ENCODE measurements at places on chromosomes 16 and 17.

GRCh38 chr17:59853168-59853918 lies 39.4 kb downstream of the TUBD1 start:
- H3K27ac ChIP-seq: peak overlapping the region; percentile 51
- H3K36me3 ChIP-seq: peaks cover 2% of the 10 kb centered on the region
- H3K4me3 ChIP-seq: no peak overlapping the region
- H3K4me1 ChIP-seq: peaks cover 43% of the 10 kb centered on the region

- H3K27ac ChIP-seq: peak overlapping the region; percentile 94
- H3K36me3 ChIP-seq: peaks cover 4% of the 10 kb centered on the region
- H3K4me1 ChIP-seq: peaks cover 42% of the 10 kb centered on the region
- no peaks in the 10 kb centered on the region for H3K27me3 ChIP-seq
Measured at GRCh38 chr17:44200478-44201155, 933 bp upstream of the ATXN7L3 start.

DNA sequence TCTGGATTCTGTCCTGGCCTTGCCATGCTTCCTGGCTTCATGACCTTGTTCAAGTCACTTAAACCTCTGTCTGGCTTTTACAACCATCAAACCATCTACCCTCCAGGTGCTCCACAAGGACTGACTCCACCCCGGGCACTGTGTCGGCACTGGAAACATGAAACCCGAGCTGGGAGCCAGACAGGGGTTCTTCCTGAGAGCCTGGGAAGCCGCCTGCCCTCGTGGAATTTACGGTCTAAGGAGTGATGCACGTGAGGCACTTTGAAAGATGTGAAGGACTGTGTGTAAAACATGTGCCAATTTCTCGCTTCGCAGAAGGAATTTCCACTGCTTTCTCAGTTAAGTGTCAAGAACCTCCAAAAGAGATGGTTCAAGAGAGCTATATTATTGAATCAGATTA lies 11.6 kb downstream of the CDK5R1 start:
- no peaks in the 10 kb centered on the region for H3K27me3 ChIP-seq
- peaks cover 43% of the 10 kb centered on the region for H3K4me1 ChIP-seq
- H3K4me3 ChIP-seq: no peak overlapping the region
- DNase-seq: no peak
- H3K36me3 ChIP-seq: peaks cover 7% of the 10 kb centered on the region

- H3K4me1 ChIP-seq: peaks cover 72% of the 10 kb centered on the region
- H3K36me3 ChIP-seq: peaks cover 38% of the 10 kb centered on the region
- no peak for DNase-seq
Measured at GRCh38 chr17:76189247-76189646, 48.2 kb upstream of the FOXJ1 start.

DNA sequence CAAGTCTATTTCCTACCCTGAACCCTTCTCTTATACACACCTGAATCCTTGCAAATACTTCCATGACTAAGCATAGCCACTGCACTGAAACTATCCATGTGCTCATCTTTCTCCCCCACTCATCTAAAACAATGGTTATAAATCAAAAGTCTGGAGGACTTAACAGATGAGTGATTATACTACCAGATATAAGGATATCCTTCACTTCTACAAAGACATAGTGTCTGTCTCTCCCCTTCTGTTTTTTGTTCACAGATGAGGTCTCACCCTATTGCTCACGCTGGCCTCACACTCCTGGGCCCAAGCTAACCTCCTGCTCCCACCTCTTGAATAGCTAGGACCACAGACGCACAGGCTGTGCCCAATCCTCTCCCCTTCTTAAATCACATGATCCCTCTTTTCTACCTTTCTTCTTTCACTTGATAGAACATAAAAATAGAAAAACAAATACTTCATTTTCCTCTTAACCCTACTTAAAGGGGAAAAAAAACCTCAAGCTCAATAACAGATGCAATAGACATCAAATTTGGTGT lies 19.2 kb downstream of the CEP112 start:
- no peaks in the 10 kb centered on the region for H3K27me3 ChIP-seq
- no peaks in the 10 kb centered on the region for H3K36me3 ChIP-seq
- no peak for DNase-seq
- H3K27ac ChIP-seq: no peak overlapping the region

DNA sequence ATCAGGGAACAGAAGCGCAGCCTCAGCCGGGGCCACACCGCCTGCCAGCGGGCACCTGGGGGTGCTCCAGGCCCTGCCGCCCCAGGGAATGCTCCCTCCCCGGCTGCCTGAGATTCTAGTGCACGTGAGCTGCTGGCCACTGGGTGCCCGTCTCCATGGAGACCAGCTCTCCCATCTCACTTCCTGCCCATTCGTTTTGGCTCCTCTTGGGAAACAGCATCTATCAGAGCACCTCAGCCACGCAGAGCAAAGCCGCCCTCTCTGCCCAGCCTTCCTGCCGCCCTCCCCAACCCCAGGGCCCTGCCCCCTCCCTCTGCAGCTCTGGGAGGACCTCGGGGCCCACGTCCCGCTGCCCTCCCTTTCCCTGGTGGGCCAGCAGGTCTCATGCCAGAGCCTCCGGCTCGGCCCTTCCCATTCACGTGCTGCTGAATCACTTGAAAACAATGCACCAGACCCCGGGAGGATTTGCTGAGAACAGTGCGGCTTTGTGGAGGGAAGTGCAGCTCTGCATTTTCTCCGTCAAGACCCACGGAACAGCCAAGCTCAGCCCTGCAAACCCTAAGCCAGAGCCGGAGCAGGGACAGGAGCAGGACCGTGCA lies 19.4 kb downstream of the CEP295NL start:
- H3K27me3 ChIP-seq: peaks cover under 1% of the 10 kb centered on the region
- H3K4me1 ChIP-seq: peaks cover 26% of the 10 kb centered on the region
- H3K36me3 ChIP-seq: no peaks in the 10 kb centered on the region
- no peak for DNase-seq

DNA sequence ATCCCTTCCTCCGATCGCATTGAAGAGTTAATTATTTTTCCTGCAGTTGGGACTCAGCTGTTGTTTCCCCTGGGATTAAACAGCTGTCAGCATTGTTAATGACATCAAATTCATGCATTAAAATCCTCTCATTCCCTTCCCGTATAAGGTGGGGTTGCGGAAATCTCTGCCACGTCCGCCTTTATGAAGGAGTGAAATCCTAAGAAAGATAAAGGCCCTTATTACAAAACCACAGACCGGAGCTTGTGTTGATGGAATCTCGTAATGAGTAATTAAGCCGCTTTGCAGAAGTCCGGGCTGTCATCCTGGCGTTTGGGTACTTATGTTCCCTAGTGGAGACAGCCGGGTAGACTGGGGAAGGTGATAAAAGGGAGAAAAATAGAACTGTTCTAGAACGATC lies 627.6 kb downstream of the MAF start:
- DNase-seq: no peak
- no peak overlapping the region for H3K27ac ChIP-seq
- no peaks in the 10 kb centered on the region for H3K36me3 ChIP-seq
- no peak overlapping the region for H3K4me3 ChIP-seq
- no peaks in the 10 kb centered on the region for H3K4me1 ChIP-seq
- H3K27me3 ChIP-seq: no peaks in the 10 kb centered on the region

- no peak overlapping the region for H3K27ac ChIP-seq
- H3K36me3 ChIP-seq: no peaks in the 10 kb centered on the region
- no peak overlapping the region for H3K4me3 ChIP-seq
- peaks cover 19% of the 10 kb centered on the region for H3K27me3 ChIP-seq
- no peak for DNase-seq
Measured at GRCh38 chr17:1979182-1979985, 45.8 kb downstream of the RTN4RL1 start.

DNA sequence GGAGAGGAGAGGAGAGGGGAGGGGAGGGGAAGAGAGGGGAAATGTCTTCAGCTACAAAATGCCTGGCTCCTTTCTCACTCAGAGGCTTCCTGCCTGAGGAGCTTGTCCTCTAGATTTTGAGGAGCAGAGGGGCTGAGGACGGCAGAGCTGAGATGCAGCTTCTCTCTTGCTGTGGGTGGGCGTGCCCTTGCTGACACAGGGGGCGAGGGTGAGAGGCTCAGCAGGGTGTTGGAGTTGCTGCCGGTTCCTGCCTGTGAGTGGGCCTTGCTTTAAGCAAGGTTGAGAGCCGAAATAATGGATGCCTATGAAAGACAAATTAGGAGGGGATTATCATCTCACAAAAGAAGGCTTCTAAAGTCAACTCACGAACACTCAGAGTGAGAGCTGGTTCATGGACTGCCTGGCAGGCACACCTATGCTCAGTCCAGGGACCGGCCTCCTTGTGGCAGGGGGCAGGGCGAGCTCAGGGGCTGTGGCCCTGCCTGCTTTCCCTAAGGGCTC lies 215.6 kb downstream of the MSI2 start:
- DNase-seq: no peak
- no peak overlapping the region for H3K27ac ChIP-seq
- peaks cover 18% of the 10 kb centered on the region for H3K4me1 ChIP-seq
- no peaks in the 10 kb centered on the region for H3K27me3 ChIP-seq
- H3K4me3 ChIP-seq: no peak overlapping the region

- H3K4me3 ChIP-seq: peak overlapping the region; percentile 18
- peaks cover 78% of the 10 kb centered on the region for H3K27me3 ChIP-seq
- H3K4me1 ChIP-seq: peaks cover 15% of the 10 kb centered on the region
- H3K27ac ChIP-seq: no peak overlapping the region
Measured at GRCh38 chr17:49972486-49973270, 3.7 kb downstream of the DLX4 start.

DNA sequence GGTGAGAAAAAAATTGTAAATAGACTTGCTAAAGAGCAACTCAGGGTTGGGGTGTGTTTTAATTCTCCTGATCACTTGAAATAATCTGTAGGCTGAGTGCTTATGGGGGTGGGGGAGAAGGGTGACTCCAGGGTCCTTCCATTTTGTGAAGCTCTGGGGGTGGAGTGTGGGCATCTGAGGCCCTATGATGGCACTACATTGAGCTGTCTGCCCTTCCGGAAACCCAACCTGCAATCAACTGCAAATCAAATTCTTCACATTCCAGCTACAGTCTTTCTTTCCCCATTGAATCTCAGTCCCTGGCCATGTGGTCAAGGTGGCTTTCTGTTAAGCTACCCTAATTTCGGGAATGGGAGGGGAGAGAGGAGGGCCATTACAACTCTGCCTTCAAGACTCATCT lies 6.0 kb upstream of the CDC6 start:
- peaks cover 40% of the 10 kb centered on the region for H3K4me1 ChIP-seq
- peaks cover 11% of the 10 kb centered on the region for H3K36me3 ChIP-seq
- peak overlapping the region; percentile 16 for H3K27ac ChIP-seq

GRCh38 chr17:51461578-51462004 lies 201.2 kb downstream of the UTP18 start:
- H3K4me3 ChIP-seq: no peak overlapping the region
- no peak overlapping the region for H3K27ac ChIP-seq
- DNase-seq: peak; percentile 47
- no peaks in the 10 kb centered on the region for H3K27me3 ChIP-seq
- H3K4me1 ChIP-seq: no peaks in the 10 kb centered on the region

- no peaks in the 10 kb centered on the region for H3K4me1 ChIP-seq
- no peak overlapping the region for H3K4me3 ChIP-seq
- H3K27me3 ChIP-seq: peaks cover 11% of the 10 kb centered on the region
- DNase-seq: no peak
- no peak overlapping the region for H3K27ac ChIP-seq
Measured at GRCh38 chr16:66121466-66121865, 245.0 kb upstream of the CDH5 start.

DNA sequence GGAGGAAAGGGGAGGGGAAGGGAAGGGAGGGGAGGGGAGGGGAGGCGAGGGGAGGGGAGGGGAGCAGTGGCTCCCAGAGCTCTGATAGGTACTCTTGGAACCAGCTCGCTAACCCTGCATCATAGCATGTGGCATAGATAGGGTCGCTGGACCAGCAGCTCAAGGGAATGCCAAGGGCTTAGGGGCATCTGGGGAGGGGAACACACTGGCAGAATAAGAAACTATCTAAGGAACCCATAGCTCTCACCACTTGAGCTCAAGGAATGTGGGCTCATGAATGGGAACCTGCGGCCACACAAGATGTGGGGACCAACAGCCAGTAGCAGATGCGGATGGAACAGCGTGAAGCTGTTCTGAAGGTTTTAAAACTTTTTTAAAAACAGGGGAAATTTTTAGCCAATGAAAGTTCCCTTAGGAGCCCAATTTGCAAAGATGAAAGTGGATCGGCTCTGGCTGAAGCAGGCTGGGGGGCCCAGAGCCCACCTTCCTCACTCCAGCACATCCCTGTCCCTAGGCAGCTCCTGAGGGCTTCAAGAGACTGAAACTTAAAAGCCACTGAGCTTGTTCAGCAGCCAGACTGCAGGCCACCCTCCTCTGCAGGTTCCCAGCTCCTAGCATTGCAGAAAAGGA lies 46.9 kb downstream of the PIMREG start:
- no peak for DNase-seq
- no peak overlapping the region for H3K27ac ChIP-seq

GRCh38 chr17:3827124-3827773 lies 18.8 kb downstream of the NCBP3 start:
- no peaks in the 10 kb centered on the region for H3K27me3 ChIP-seq
- peaks cover 8% of the 10 kb centered on the region for H3K36me3 ChIP-seq
- H3K4me1 ChIP-seq: peaks cover 3% of the 10 kb centered on the region
- peak; percentile 40 for DNase-seq
- H3K4me3 ChIP-seq: no peak overlapping the region
- H3K27ac ChIP-seq: no peak overlapping the region

DNA sequence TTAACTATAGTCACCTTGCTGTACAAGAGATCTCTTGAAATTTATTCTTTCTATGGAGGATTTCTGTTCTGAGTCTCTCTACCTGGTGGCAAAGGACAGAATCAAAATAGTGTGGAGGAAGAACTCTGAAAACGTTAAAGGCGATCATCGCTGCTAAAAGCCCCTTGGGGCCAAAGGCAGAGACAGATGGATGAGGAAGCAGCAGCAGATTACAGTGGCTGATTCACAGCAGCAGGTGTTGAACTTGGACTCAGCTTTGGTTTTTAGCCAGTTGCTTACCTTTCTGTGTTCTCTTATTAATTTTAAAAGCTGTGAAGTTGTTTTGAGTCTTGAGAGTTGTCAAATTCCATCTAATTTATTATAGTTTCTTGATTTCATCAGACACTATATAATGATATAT lies 956.1 kb upstream of the GOT2 start:
- H3K4me3 ChIP-seq: no peak overlapping the region
- no peaks in the 10 kb centered on the region for H3K27me3 ChIP-seq
- no peaks in the 10 kb centered on the region for H3K4me1 ChIP-seq
- no peak for DNase-seq

- H3K36me3 ChIP-seq: no peaks in the 10 kb centered on the region
- H3K4me3 ChIP-seq: no peak overlapping the region
- peaks cover under 1% of the 10 kb centered on the region for H3K27me3 ChIP-seq
- DNase-seq: no peak
- H3K27ac ChIP-seq: no peak overlapping the region
- no peaks in the 10 kb centered on the region for H3K4me1 ChIP-seq
Measured at GRCh38 chr16:82412770-82413169, 214.0 kb upstream of the CDH13 start.

DNA sequence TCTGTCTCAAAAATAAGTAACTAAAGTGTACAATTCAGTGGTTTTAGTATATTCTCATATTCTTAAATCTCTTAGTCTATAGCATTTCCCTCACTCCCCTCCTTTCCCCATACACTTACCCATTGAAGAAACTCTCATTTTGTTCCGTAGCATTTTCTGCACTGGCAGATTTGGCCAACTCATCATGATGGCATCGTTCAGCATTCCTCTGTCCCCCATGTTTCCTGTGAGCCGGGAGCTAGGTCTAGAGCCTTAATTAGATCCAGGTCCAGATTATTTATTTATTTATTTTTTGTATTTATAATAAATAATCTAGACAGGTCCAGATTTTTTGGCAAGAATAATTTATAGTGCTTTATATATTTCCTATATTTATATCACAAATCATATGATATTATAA lies 31.0 kb downstream of the HEATR3 start:
- no peak for DNase-seq
- no peak overlapping the region for H3K4me3 ChIP-seq
- H3K27ac ChIP-seq: no peak overlapping the region
- peaks cover 11% of the 10 kb centered on the region for H3K36me3 ChIP-seq

GRCh38 chr16:28924399-28924761 lies 658 bp downstream of the RABEP2 start:
- no peak for DNase-seq
- peaks cover 8% of the 10 kb centered on the region for H3K36me3 ChIP-seq

- H3K4me3 ChIP-seq: no peak overlapping the region
- DNase-seq: no peak
- no peaks in the 10 kb centered on the region for H3K36me3 ChIP-seq
- no peaks in the 10 kb centered on the region for H3K4me1 ChIP-seq
Measured at GRCh38 chr16:77499373-77500285, 64.8 kb upstream of the ADAMTS18 start.

Data from activated naive CD8-positive, alpha-beta T cell treated with anti-CD3 and anti-CD28 coated beads for 36 hours (primary cell).